ENCODE measurements at places on chromosomes 2 and 18. TPM values are rescaled to one million over a fixed set of nuclear protein-coding genes. Genes with fewer than 3 reads are reported as not detected.

PIGN gene
- total RNA-seq, result 15.6 TPM

IL37 gene
- not detected for total RNA-seq

LIMS1 gene
- 101 TPM for total RNA-seq

NOL4 gene
- total RNA-seq, result 0.41 TPM

ARHGAP25 gene
- 3.8 TPM for total RNA-seq

PRKAG3 gene
- 0.19 TPM for total RNA-seq

CCDC85A gene
- total RNA-seq, result 2.8 TPM

FBXO15 gene
- 1.3 TPM for total RNA-seq

ZNF892 gene
- 2.9 TPM for total RNA-seq

IL36RN gene
- not detected for total RNA-seq

SPHKAP gene
- total RNA-seq, result 151 TPM

Data from heart right ventricle (tissue), 16 donors.